ENCODE measurements at places on chromosomes 13 and 19.

- DNase-seq, result no peak
These were observed 891.5 kb downstream of the EFNB2 start for GRCh38 chr13:105643966-105644365.

- DNase-seq, result no peak
These were observed 158.8 kb upstream of the DACH1 start for GRCh38 chr13:72025836-72026235.

DNA sequence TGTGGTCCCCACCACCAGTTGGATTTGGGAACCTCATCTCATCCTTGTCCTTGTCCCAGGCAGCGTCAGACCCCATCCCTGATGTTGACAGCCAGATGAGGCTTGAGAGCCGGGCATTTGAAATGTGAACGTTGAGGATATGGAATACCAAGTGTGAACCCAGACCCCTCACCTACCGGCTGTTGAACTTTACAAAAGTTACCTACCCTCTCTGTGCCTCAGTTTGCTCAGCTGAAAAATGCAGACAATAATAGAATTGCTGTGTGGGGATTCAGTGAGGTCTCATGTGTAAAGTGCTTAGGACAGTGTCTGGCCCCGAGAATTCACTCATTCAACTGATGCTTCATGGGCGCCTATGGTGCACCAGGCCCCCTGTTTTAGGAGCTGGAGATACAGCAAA, 693 bp upstream of the SIGLEC14 start:
- DNase-seq, result no peak

DNA sequence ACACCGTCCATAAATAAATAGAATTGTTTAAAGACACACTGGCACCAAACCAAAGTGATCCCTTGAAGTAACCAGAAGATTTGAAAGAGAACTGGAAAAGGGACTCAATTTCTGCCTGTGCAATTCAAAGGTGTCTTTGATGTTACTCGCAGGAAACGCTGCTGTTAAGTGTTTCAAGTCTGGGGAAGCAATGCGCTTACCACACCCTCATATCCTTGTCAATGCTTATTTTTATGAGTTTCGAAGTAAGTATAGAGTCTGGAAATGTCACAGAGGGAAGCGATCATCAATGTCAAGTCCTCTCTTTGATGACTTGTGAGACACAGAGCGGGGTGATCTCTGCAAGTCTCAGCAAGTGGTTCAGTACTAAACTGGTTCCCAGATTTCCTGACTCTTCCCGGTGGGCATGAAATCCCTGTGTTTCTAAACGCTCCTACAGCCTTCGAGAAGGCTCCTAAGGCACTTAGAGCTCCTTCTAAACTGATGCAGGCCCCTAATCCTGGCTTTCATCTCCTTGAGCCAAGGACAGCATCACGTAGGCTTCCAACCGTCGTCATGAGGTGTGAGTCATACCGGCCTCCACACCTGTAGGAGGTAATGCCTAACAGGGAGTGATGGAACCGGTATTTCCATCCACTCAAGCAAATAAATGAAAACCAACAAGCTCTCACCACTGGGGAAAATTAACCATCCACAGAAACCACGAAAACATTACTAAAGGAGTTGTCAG, 22.8 kb downstream of the SYDE1 start:
- DNase-seq, result no peak

DNA sequence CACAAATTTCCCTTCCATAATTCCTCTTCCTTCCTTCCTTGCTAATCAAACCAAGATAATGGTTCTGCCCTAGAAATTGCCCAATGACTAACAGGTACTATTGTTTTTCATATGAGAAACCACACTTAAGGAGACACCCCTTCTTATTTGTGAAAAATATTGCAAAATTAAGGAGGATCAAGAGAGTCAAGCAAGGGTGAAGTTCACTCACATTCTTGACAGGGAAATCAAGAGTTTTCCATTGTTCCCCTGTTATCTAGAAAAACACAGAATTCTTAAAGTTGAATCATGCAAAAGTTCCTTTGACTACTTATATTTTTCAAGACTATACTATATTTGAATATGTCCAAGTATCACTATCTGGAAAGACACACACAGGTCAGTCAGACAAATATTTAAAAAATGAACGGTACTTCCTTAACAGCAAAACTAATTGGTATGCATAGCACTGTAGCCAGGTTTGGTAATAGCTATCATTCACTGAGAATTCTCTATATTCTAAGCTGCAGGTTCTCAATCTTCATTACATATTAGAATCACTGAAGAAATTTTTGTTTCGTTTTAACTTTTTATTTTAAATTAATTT, 897.2 kb downstream of the DIAPH3 start:
- no peak for DNase-seq
